ENCODE measurements at places on chromosomes 5 and 9.

GRCh38 chr5:424301-425110 lies 18.5 kb upstream of the EXOC3 start:
- DNase-seq = no peak

DNA sequence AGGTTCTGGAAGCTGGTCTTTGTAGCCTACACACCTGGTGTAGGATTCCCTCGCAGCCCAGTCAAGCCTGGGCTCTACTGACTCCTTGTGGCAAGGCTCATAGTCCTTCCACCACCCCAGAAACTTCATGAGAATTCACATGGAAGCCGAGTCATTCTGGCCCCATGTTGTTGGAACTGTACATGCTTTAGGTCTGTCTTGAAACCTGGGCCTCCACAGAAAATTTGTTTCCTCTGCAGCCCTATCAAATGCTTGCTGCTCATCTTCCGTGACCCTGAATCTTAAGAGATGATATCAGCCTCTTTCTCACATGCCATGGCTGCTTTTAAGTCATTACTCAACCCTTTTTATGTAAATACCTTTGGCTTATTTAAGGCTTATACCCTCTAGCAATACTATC lies 113.4 kb upstream of the GRHPR start:
- peak; percentile 4 for DNase-seq

GRCh38 chr5:91058575-91058974 lies 324.5 kb downstream of the ARRDC3 start:
- no peak for DNase-seq

DNA sequence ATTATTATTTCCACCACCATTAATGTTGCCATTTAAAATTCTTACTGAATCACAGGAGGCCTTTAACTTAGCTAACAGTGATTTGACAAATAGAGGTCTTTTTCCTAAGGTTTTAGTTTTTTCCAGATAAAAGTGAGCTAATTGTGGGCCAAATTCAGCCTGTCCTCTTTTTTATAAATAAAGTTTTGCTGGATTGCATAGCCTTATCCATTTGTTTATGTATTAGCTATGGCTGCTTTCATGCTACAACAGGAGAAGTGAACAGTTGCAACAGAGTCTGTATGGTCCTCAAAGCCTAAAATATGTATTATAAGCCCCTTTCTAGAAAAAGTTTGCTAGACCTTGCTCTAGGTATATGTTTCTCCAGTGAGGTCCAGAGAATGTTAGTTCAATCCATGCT lies 172.4 kb downstream of the GDNF start:
- no peak for DNase-seq

DNA sequence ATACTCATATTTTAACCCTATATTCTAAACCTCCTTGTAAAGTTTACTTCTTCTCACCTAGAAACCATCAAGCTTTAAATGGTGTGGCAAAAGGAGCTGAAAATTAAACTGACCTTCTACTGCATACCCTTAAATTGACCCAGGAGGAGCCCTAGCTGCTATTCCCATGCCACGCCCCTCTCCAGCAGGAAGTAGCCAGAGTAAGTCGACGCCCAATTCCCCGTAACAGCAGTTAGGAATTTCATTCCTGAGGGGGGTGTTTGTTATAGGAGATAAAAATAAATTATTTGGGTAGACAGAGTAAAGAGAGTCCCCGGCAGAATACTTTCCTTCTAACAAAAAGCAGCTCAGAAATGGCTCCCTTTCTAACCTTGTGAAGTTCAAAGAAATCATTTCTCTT lies 111.8 kb upstream of the FAM174A start:
- no peak for DNase-seq

DNA sequence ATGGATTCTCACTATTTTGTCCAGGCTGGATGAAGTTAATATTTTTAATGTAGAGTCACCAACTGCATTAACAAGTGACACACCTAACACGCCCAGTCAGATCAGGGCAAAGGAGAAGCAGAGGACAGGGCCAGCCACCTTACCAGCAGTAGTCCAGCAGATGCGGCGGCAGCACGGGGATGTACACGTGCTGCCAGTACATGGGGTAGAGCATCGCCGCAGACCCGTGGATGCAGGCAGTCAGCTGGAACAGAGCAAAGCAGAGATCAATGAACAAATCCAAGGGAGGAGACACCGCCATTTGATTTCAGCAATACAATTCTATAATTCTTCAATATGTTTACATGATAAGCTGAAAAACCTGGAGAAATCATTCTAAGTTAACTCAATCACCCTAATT lies 274.2 kb downstream of the CRB2 start:
- no peak for DNase-seq

DNA sequence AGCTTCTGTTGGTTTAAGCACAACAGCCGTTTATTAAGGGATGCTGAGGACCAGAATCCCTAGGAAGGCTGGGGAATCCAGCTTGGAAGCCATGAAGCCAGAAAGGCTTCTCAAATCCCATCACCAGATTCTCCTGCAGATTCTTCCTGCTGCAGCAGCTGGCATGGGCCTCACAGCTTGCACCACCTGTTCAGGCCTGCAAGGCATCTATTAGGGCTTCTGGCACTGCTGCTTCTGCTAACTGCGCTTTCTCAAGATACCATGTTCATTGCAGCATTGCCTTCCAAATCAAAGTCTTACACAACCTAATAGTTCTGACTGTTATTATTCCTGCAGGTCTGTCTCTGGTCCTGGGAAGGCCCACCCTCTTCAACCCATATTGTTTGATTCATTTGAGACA lies 51.2 kb upstream of the ZNF366 start:
- DNase-seq = no peak

DNA sequence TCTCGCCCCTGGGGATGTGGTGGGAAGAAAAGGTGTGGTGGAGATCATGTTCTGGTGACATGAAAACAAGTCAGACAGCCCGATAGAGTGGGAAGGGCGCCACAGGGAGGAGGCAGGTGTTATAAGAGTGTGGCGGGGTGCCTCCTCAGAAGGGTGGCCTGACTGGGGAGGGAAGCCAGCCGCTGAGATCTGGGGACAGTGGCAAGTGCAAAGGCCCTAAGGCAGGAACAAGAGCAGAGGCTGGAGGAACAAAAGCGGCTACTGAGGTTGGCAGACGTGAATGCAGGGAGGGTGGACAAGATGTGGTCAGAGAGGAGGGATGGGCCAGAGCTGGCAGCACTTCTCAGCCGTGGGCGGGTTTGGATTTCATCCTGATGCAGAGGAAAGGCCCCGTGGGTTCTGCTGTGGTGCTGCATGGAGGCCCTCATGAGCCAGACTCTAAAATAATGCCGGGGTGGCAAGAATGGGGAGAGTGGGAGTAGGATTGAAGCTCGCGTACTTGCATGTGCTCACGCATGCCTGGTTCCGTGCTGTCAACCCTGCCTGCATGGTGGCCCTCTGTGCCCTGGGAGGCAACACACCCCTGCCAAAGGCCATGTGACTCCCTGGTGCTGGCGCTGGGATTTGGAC lies 89.2 kb downstream of the MVB12B start:
- no peak for DNase-seq

GRCh38 chr9:130912932-130913598 lies 16.5 kb upstream of the QRFP start:
- DNase-seq = no peak

GRCh38 chr5:180302256-180302655 lies 10.4 kb upstream of the MAPK9 start:
- no peak for DNase-seq

DNA sequence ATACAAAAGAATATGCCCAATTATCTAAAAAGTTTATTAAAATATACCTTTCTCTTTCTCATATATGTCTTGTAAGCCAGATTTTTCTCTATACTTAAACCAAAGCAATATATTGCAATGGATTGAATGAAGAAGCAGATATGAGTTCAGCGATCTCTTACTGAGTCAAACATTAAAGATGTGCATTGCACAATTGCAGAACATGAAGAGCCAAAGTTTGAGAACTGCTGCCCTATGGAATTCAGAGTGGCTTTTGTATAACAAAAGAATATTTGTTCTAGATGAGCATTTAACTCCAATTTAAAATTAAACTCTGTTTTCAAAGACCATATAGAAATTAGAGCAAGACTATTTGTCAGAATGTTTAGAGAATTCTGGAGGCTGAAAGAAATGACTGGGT lies 519.0 kb upstream of the DAB2 start:
- DNase-seq = no peak

DNA sequence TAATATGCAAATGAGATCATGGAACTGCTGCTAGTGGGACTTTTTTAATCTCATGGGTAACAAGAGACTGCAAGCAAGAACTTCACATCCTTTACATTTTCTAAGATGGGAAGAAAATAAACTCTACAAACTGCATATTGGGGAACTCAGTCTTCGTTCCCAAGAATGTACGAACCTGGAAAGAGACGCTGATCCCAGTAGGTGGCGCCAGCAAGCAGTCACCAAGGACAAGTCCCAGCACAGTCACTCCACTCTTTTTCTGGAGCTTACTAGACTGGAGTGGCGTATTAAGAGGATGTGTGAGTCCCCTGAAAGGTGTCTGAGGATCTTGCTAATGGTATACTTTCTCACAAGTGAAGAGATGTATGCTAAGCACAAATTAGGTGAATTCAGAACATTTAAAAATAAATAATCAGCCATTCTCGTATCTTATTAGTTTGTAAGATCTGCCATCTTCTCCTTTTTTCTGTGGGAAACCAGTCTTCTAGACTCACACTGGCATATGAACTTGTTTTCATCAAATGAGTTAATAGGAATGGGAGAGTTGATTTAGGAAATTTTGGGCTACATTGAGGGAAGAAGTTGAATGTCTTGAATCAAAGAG lies 16.0 kb upstream of the PUM3 start:
- DNase-seq = peak; percentile 40

DNA sequence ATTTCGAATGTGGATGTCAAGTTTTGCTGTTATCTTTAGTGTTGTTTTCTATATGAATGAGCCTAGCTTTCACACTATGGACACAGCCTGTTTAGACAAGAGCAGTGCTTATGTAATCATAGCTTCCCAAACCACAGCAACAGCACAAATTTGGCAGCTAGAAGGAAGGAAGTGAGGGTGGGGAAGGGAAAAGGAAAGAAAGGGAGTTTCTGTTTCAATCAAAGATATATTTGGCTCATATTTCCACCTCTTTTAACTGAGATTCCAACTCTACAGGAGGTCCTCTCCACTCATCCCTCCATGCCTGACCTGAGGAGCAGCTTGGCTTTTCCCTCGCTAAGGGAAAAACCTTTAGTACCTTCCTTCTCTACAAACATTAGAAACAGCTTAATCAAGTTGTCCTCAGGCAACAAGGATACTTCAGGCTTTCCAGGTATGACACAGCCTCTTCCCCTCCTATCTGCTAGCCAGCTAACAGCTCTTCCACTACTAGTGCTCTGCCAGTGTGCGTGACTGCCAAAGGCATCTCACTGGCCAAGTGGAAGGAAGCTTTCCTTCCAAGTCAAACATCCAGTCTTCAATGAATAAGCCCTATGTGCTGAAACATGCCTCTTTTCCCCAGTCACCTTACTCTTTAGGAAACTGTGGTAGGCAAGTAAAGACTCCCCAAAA lies 268.6 kb upstream of the PTGER4 start:
- no peak for DNase-seq

DNA sequence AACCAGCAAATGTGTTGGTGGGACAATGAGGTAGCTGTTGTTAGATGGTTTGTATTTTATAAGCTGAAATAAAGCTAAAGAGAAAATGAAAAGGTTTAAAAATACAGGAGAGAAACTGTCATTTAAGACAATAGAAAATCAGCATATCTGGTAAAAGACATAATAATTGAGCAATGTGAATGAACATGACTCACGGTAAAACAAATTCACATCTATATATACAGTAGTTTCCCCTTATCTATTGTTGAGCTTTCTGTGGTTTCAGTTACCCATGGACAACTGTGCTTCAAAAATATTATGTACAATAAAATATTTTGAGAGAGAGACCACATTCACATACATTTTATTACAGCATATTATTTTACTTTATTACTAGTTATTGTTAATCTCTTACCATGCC lies 1649.8 kb downstream of the EFNA5 start:
- DNase-seq = no peak

DNA sequence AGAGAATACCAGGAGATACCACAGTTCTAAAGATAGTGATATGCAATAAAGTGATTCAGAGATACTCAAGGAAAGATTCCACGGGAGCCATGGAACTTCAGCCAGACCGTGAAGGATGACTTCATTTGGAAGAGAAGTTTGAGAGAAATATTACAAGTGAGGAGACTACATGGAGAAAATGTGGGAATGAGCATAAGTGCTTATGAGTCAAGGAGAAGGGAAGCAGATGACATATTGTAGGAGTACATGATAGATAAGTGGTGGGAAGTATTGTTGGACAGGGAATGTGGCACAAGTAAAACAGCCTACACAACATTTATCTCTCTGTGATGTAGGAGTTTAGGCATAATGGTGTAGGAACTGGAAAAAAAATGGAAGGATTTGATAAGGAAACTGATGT lies 122.1 kb upstream of the FBXL17 start:
- DNase-seq = no peak

GRCh38 chr9:23621924-23622323 lies 204.1 kb downstream of the ELAVL2 start:
- no peak for DNase-seq

DNA sequence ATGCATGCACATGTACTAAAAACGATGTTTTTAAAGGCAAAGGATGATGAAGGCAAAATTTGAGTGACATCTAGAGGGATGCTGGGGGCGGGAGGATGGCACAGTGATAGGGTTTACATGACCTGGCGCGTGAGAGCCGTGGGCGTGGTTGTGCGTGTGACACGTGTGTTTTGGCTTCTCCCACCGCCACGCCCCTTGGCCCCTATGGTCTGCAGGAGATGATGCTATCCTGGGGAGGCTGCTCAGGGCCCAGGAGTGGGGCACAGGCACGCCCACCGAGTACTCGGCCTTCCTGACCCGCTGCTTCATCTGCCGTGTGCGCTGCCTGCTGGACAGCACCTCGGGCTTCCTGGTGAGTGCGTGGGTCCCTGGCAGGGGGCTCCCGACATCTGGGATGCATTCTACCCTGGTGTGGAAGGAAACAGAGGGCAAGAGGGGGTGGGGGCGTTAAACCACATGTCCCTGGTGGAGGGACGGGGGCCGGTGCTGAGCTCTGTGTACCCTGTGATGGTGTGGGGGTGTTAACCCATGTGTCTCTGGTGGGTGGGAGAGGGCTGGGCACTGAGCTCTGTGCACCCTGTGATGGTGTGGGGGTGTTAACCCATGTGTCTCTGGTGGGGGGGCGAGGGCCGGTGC lies 19.2 kb upstream of the EXOC3 start:
- no peak for DNase-seq

GRCh38 chr9:133112663-133113026 lies 8.4 kb downstream of the RALGDS start:
- no peak for DNase-seq

GRCh38 chr9:81423589-81424326 lies 265.6 kb downstream of the TLE1 start:
- no peak for DNase-seq

DNA sequence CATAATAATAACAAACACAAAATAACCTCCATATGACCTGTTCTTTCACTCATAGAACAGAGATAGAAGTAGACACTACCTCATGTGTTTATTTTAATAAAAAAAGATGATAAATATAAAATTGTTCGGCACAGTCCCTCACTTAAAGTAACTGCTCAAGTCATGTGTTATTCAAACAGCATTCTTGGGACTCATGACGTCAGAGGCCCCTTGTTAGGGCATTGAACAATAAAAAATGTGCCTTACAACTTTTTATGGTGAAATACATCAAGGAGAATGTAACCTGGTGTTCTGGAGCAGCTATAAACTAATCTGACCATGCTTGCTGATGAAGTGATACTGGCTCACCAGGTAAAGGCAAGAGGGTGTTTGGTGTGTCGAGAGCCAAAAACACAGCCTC lies 12.2 kb upstream of the NDFIP1 start:
- DNase-seq = no peak

GRCh38 chr9:88291856-88292255 lies 96.4 kb upstream of the SPIN1 start:
- no peak for DNase-seq
